ENCODE measurements at places on chromosomes 7 and 10.
A peak's percentile ranks its signal among the peaks of the same experiment; 100 is the strongest.

DNA sequence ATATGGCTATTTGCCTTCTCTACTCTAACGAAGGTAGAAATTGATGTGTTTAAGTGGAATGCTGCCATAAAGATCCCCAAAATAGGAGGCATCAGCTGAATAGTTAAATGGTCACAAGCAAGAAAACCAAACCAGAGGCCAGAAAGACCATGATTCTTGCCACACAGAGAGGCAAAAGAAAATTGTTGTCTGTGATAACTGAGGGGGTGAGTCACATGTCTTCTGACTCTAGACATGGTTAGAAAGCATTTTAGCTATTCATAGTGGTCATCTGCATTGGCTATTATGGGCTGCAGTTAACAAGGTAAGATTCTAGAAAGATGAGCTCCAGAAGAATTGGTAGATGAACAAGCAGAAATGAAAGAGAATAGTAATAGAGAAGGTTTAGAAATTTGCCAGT lies 361.4 kb upstream of the NPSR1 start:
- DNase-seq: no peak

GRCh38 chr10:127195041-127195506 lies 1.3 kb downstream of the INSYN2A start:
- DNase-seq: no peak

DNA sequence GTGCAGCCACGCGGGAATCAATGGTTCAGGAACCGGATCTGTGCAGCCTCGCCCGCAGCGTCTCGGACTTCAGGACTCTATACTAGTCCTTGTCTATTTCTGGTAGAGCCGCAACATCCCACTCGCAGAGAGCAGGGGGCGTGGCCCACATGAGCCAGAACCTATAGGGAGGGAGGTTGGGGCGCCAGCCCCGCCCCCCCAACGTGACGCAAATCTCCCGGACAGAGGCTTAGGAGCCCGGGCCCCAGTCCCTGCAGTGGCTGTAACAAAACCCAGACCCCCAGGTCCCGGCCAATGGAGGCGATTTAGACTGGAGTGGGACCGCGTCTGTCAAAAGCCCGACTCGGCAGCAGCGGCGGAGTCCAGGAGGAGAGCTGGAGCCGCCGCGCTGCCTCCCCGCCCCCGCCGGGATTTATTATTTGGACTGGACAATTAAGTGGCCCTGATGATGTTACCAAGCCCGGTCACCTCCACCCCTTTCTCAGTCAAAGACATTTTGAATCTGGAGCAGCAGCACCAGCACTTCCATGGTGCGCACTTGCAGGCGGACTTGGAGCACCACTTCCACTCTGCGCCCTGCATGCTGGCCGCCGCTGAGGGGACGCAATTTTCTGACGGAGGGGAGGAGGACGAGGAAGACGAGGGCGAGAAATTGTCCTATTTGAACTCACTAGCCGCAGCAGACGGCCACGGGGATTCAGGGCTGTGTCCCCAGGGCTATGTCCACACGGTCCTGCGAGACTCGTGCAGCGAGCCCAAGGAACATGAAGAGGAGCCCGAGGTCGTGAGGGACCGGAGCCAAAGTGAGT lies at the start of gene NKX2-3:
TSS of gene NKX2-3 (plus strand) at position 256 of the 809 bp plus-strand sequence. CDS start at position 446, 190 bp downstream.
- no peak for DNase-seq

DNA sequence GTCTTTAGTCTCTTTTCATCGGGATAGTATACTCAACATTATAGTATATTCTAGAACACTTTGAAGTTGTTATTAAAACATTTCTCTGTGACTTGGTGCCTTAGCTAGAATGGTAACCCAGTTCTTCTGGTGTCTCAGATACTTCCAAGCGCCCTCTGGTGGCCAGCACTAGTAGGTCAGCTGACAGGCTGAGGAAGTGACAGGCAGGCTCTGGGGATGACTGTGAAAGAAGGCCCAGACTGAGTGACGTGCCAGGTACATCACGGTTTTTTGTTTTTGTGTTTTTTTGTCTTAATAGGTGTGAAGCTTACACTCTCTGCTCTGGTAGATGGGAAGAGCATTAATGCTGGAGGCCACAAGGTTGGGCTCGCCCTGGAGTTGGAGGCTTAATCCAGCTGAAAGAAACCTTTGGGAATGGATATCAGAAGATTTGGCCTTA lies 5.1 kb downstream of the COMTD1 start:
- peak; percentile 76 for DNase-seq

- no peak for DNase-seq
Measured at GRCh38 chr10:21603721-21604120, 69.7 kb downstream of the MLLT10 start.

DNA sequence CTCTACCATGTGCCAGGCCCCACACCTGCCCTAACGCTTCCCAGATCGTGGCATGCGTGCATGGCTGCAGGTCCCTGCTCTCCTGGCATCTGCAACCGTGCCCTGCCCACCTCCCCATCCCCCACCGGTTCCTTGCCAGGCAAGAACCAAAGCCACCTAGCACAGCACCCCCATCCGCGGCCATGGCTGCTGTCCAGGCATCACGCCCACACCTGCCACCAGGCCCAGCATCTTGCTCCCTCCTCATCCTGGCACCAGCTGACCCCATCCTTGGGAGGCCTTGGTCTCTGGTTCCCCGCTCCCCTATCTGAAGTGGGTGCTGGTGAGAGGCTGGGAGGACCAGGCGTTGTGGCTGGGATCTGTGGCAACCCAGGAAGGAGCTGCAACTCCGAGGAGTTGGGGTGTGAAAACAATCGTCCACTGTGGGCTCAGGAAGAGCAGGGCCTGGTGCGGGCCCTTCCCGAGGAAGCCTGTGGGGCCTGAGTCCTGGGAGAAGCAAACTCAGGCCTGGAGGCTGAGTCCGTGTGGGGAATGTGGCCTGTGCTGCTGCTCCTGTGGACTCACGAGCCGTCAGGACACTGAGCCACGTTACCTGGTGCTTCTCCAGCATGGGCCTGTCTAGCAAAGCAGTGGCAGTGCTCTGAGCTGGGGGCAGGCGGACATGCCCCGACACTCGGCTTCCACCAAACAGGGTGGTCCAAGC lies 417.1 kb downstream of the DNAJB6 start:
- no peak for DNase-seq

- no peak for DNase-seq
Measured at GRCh38 chr7:40608321-40609075, 473.7 kb downstream of the SUGCT start.

- DNase-seq: no peak
Measured at GRCh38 chr7:134757938-134758337, 21.5 kb upstream of the CALD1 start.

DNA sequence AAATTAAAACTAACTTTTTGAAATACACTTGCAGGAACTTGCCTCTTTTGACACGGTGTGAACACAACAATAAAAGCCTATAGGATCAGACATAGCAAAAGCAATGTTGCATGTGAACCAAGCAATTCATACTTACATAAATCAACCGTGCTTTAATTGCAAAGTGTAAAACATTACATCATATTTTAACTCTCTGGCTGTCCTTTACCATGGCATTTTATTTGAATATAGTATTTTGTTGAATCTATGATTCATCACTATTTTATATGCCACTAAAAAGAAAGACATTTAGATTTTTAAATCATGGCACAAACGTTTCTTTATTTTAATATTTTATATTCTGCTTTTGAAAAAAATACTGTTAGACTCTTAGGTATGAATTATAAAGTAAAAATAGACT lies 757.0 kb upstream of the KCND2 start:
- DNase-seq: no peak

DNA sequence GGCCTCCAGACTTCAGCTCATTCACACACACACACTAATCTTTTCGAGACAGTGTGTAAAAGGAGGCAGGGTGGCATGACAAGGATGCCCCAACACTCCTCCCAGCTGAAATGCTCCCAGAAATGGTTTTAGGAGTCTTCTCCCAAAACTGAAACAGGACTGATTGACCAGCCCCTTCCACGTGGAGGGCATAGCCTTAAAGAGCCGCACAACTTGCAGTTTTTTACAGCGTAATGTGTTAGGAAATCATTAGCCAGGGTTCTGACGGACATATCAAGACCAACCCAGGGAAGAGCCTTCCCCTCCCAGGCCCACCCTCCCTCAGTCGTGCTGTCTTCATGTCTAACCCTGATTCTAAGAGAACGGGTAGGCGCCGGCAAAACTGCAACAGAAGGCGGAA lies 224.6 kb downstream of the TNS3 start:
- no peak for DNase-seq

GRCh38 chr7:96331775-96332174 lies 9.9 kb upstream of the SLC25A13 start:
- DNase-seq: no peak

- DNase-seq: no peak
Measured at GRCh38 chr7:33837356-33837851, 67.9 kb upstream of the BMPER start.

DNA sequence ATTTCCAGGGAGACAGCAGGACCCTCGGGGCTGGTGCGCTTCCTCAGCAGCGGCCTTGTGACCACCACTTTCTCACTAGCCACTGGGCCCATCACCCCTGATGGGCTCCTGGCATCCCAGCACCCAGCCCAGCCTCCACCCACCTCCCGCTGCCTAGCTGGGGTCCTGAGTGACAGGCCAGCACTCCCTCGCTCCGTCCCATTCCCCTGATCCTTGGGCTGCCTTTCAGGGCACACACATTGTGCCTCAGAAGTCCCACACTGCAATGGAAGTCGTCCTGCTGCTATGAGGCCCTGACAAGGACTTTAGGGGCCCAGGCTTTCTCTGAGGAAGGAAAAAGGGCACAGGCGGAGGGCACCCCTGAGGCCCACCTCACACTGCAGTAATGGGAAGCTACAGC lies 12.4 kb downstream of the CAMK2B start:
- no peak for DNase-seq

DNA sequence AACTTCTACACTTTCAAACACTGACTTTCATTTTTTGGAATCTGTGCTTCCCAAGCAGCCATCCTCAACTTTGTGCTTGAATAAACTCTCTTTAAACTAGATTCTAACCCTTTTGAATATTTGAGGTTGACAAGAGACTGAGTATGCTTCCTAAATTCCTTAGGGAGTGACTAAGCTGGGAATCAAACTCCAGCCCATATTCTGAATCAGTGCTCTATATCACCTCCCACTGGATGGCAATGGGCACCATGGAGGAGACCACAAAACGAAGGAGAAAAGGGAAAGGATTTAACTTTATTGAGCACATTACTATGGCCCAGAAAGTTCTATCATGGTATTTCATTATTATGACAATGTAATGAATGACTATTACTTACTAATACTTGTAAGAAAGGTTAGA lies 17.2 kb upstream of the SLC26A4 start:
- peak; percentile 54 for DNase-seq

DNA sequence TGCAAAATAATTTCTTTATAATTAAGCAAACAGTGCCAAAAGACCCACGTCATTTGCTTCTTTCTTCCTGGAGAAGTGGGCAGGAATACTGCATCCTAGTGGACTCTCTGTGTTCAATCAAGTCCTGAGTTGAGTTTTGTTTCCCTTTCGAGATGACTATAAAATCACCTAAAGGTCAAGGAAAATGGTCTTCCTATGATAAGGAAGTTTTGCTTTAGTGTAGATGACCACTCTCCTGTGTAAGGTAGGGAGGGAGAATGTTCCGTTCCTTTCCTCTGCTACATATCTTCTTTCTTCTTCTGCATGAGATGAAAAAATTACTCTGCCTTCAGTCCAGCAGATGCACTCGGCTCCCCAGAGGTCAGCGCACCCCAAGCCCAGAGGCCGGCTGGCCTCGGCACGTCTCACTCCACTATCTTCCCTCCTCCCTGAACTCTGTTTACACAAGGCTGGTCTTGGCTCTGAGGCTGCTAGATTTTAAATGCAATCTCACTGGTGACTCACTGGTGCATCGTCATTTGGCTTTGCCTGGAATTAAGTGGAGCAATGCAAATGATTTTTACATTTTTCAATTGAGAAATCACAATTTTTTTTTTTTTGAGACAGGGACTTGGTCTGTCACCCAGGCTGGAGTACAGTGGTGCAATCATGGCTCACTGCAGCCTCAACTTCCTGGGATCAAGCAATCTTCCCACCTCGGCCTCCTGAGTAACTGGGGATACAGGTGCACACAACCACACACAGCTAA lies 18.6 kb upstream of the VDAC2 start:
- peak; percentile 87 for DNase-seq

- DNase-seq: no peak
Measured at GRCh38 chr7:123640583-123640982, 15.1 kb upstream of the LMOD2 start.

DNA sequence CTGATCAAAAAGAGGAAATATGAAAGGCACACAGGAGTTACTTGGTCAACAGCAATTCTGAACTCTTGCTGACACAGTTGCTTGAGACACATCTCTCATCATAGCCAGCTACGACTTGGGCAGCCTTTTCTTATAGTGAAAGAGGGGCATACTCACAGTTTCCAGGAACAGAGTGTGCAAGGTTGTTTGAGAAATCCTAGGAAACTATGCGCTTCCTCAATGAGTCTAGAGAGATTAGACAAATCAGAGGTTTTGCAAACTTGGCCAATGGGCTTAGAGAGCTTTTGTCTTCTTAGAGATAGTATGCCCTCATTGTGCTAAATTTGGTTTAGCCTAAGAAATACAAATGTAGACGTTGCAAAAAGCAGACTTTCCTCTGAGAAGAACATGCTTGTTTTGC lies 370.4 kb downstream of the HGF start:
- DNase-seq: no peak

GRCh38 chr7:149883452-149883861 lies 9.7 kb downstream of the ATP6V0E2 start:
- DNase-seq: peak; percentile 29

GRCh38 chr7:117675497-117676435 lies 195.9 kb downstream of the CFTR start:
- DNase-seq: no peak

GRCh38 chr7:43141091-43141490 lies 28.6 kb downstream of the HECW1 start:
- no peak for DNase-seq

GRCh38 chr10:14293526-14293925 lies 37.2 kb downstream of the FRMD4A start:
- no peak for DNase-seq

DNA sequence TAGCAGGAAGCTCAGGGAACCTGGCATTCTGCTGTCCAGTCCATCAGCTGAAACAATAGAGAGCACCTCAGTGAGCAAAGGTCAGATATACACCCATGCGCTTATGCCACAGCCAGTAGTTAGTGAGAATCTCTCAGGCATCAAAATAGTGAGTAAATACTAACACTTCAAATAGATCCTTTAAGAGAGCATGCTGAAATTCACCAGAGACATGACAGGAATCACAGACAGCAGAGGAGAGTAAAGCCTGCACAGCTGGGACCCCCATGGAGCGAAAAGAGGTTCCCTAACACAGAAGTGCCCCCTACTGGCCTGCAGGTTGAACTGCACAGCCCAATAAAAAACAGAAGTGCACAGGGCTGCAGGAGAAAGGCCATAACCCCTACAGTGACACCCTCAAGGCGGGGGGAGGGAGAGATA lies 57.6 kb upstream of the ANTXRL start:
- DNase-seq: no peak
